Stimulated activated CD4-positive, alpha-beta T cell treated with anti-CD3 and anti-CD28 coated beads, TNF-alpha, amount 100 ng/mL, for 1 hour (primary cell): ENCODE measurements at places on chromosomes 6 and 20.

GRCh38 chr20:24816907-24817306 lies 132.2 kb upstream of the CST7 start:
- no peak for DNase-seq

GRCh38 chr20:47950913-47951283 lies 165.6 kb upstream of the SULF2 start:
- DNase-seq: no peak

GRCh38 chr20:52103913-52104545 lies 87.5 kb downstream of the ZFP64 start:
- no peak for DNase-seq

DNA sequence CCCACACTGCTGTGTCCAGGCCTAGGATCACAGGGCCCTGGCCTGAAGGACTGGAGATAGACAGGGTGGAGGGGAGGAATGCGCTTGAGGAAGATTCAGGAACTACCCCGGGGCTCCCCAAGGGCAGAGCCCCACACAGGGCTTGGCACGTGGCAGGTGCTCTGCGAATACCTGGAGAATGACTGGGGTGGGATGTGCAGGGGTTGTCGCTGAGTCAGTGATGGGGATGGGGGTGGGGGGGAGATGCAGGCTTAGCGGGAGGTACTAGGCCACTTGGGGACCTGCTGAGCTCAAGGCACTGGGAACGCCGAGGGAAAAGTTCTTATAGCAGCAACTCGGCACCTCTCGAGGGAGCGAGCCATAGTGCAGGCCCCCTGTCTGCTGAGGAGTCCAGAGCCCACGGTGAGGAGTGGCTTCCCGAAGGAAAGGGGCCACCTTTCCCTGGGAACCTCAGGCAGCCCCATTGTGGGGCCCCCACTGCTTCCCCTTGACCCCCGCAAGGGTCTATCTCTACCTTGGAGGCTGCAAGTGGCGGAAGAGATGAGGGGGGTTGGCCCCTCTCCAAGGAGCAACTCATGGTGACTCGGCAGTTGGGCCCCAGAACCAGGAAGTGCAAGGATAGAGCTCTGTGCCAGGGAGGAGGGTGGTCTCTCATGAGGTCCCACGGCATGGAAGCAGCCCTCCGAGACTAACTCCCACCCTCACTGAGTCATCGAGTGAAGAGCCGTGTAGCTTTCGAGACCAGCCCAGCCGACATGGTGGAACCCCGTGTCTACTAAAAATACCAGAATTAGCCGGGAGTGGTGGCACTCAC lies 33.1 kb downstream of the SRC start:
- DNase-seq: no peak

DNA sequence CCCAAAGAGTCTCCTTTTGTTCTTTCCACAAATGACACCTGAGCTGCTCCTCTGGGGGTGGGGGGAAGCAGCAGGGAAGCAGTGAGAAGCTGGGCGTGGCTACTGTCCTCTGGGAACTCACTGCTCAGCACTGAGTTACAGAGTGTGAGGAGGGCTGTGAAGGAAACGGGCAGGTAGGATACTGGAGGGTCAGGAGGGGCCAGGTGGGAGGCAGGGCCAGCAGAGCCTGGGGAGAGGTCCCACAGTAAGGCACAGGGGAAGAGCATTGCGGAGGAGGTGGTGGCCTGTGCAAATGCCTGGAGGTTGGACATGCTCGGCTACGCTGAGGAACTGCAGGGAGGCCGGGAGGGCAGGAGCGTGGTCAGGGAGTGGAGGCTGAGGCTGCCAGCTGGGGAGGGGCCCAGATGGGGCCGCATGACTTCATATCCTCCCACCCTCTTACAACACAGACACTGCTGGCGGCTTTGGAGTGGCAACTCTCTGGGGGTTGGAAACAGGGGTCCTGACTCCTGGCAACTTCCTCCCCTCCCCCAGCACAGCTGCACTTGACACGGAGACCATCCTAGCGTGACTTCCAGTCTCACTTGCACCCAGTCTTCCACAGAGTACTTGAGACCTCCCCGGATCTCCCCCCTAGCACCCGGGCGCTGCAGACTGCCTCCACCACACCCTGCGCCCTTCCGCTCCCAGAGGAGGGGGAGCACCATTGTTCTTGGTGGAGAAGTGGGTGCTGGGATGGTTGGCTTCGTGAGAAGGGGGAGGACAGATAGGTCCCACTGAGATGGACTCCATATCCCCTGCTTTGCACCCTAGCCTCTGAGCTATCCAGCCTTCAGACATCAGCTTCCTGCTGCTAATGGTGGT lies 34.2 kb downstream of the RBM38 start:
- no peak for DNase-seq

DNA sequence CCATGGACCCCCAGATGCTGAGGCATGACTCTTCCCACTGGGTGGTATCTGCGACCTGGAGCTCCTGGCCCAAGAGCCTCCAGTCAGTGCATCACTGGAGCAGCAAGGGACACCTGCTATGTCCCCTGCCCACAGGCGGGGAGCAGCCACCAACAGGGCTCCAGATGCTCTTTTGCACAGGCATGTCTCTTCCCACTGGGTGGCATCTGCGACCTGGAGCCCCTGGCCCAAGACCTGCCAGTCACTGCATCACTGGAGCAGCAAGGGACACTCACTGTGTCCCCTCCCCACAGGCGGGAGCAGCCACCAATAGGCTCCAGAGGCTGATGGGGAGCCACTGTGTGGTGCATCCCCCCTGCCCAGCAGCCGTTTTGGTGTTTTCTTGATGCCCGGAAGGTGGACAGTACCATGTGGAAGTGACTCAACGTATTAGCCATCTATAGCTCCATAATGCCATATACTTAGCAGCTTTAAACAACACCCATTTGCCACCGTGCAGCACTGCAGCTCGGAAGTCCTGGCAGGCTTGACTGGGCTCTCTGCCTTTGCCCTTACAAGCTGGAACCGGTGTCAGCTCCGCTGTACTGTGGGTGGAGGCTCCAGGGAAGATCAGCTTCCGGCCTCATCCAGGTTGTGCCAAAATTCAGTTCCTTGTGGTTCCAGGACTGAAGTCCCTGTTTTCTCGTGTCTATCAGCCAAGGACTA lies 124.9 kb upstream of the CST7 start:
- no peak for DNase-seq
